LHCN-M2 (cell line): ENCODE measurements at places on chromosomes 7 and 10. TPM values are rescaled to one million over a fixed set of nuclear protein-coding genes. Genes with fewer than 3 reads are reported as not detected.

DNA sequence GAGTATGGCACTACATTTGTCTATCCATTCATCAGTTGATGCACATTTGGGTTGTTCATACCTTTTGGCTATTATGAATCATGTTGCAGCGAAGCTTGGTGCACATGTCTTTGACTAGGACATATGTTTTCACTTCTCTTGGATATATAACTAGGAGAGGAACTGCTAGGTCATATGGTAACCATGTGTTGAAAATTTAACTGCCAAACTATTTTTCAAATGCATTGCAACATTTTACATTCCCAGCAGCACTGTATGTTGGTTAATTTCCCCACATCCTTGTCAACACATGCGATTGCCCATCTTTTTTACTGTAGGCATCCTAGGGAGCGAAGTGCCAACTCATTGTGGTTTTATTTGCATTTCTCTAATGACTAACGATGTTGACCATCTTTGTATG is 183.4 kb downstream of the PRKCQ start:
- DNase-seq, result peak; percentile 70

DNA sequence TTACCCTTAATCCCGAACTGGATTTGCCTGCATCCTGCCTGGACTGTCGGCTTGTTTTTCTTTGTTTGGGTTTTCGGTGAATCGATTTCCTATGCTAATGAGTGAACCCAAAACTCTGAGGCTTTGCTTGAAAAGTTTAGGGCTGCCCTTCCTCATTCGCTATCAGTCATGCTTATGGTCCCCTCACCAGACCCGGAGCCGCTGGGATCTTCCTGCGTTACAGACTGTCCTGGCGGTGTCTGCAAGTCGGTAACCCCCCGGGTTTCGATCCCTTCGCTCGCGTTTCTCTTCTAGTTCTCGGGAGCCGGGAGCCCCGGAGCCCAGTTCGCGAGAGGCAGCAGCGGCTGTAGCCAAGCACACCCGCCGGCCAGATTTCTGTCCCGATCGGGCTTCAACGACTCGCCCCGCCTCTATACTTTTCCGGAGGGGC is 2.2 kb downstream of the EMX2 start:
- no peak for DNase-seq

GRCh38 chr10:89653410-89653869 is 8.4 kb upstream of the PANK1 start:
- peak; percentile 55 for DNase-seq

PPP1R17 gene
- total RNA-seq, result 0.06 TPM in 1 of 2 replicates, not detected in the other

BHLHA15 gene
- 0.45 TPM in 1 of 2 replicates, not detected in the other for total RNA-seq
